Activated CD4-positive, alpha-beta T cell treated with anti-CD3 and anti-CD28 coated beads, Interleukin-2, amount 50 U/mL, for 16 hours (primary cell): ENCODE measurements at places on chromosomes 3 and 15.
A peak's percentile ranks its signal among the peaks of the same experiment; 100 is the strongest.

GRCh38 chr15:56428821-56429458 lies 36.0 kb downstream of the MNS1 start:
- peak; percentile 33 for DNase-seq

- no peak for DNase-seq
Measured at GRCh38 chr15:92006186-92007028, 152.9 kb downstream of the SLCO3A1 start.

- DNase-seq, result no peak
Measured at GRCh38 chr15:65355988-65356353, 21.8 kb downstream of the IGDCC3 start.

- peak; percentile 10 for DNase-seq
Measured at GRCh38 chr3:38960953-38961622, 90.7 kb downstream of the SCN11A start.

- DNase-seq, result peak; percentile 33
Measured at GRCh38 chr3:30964612-30965011, 70.2 kb upstream of the GADL1 start.

DNA sequence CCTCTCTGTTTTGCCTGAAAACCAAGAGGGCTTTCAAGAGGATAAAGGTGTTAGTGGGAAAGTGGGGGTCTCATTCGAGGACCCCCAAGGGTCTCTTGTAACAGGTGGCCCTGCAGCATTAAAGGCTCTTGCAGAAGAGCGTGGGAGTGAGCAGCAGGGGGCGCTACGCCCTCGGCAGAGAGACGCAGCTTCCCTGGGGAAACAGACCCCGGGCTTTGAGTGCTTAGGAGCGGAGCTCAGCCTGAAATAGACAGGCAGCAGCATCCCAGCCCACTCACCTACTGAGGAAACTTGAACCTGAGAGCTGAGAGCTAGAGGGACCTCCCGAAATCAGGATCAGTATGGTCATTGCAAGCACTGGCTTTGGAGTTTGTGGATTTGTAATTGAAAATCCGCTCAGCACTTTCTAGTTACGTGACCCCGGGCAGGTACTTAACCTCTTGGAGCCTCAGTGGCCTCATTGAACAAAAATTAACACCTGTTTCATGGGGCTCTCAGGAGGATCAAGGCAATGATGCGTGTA lies 25.7 kb downstream of the RPLP1 start:
- no peak for DNase-seq

DNA sequence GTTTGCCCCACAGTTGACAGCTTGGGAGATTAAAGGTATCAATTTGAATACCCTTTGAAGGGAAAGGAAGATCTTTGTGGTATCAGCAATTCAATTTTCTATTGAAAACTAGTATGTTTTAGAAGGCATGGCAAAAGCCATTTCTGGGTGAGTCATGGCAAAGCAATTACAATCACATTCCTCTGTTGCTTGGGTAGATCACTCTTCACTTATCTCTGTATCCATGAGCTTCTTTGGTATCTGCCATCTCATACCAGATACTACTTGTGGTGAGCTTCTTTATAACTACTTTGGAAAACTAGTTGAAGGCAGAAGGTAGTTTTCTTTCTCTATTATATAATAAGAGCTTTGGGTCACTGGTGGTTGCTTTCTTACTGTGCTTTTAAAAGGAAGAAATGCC lies 28.3 kb upstream of the LSAMP start:
- DNase-seq, result no peak
